ENCODE measurements at places on chromosomes 12 and 14.

- H3K27ac ChIP-seq: no peak overlapping the region
- H3K4me1 ChIP-seq: peaks cover 5% of the 10 kb centered on the region
- H3K36me3 ChIP-seq: no peaks in the 10 kb centered on the region
- no peaks in the 10 kb centered on the region for H3K27me3 ChIP-seq
- no peak overlapping the region for H3K4me3 ChIP-seq
These were observed 2.6 kb downstream of the RTL1 start for GRCh38 chr14:100900837-100901390.

- no peaks in the 10 kb centered on the region for H3K27me3 ChIP-seq
- H3K36me3 ChIP-seq: no peaks in the 10 kb centered on the region
- DNase-seq: no peak
- H3K4me3 ChIP-seq: peak overlapping the region; percentile 88
- peaks cover 7% of the 10 kb centered on the region for H3K4me1 ChIP-seq
These were observed 31.6 kb downstream of the WBP11 start for GRCh38 chr12:14771651-14772137.

GRCh38 chr14:47269756-47270492 is 405.5 kb downstream of the MDGA2 start:
- H3K27ac ChIP-seq: no peak overlapping the region
- H3K4me3 ChIP-seq: no peak overlapping the region
- no peaks in the 10 kb centered on the region for H3K4me1 ChIP-seq
- H3K27me3 ChIP-seq: no peaks in the 10 kb centered on the region
- H3K36me3 ChIP-seq: no peaks in the 10 kb centered on the region

GRCh38 chr12:12133785-12134184 is 63.0 kb downstream of the BCL2L14 start:
- H3K36me3 ChIP-seq: no peaks in the 10 kb centered on the region
- H3K4me3 ChIP-seq: no peak overlapping the region
- no peaks in the 10 kb centered on the region for H3K27me3 ChIP-seq
- no peak overlapping the region for H3K27ac ChIP-seq
- no peaks in the 10 kb centered on the region for H3K4me1 ChIP-seq

DNA sequence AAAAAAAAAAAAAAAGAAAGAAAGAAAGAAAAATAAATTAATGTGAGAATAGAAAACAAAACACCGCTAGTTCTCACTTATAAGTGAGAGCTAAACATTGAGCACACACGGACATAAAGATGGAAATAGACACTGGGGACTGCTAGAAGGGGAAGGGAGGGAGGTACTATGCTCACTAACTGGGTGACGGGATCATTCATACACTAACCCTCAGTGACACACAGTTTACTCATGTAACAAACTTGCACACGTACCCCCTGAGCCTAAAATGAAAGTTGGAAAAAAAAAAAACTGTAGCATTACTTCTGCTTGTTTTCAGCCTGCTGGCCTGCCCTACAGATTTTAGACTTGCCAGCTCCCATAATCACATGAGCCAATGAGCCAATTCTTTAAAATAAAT is 10.5 kb upstream of the PRMT5 start:
- H3K4me3 ChIP-seq: no peak overlapping the region
- DNase-seq: no peak
- H3K4me1 ChIP-seq: no peaks in the 10 kb centered on the region
- H3K27ac ChIP-seq: no peak overlapping the region

- H3K4me3 ChIP-seq: no peak overlapping the region
- no peak for DNase-seq
- no peaks in the 10 kb centered on the region for H3K36me3 ChIP-seq
- H3K27me3 ChIP-seq: no peaks in the 10 kb centered on the region
- no peak overlapping the region for H3K27ac ChIP-seq
These were observed 605.4 kb downstream of the MED13L start for GRCh38 chr12:115672086-115672485.

GRCh38 chr12:47281667-47282171 is 202.0 kb upstream of the AMIGO2 start:
- no peak for DNase-seq
- no peak overlapping the region for H3K27ac ChIP-seq
- H3K4me3 ChIP-seq: no peak overlapping the region
- H3K4me1 ChIP-seq: no peaks in the 10 kb centered on the region
- H3K36me3 ChIP-seq: no peaks in the 10 kb centered on the region

DNA sequence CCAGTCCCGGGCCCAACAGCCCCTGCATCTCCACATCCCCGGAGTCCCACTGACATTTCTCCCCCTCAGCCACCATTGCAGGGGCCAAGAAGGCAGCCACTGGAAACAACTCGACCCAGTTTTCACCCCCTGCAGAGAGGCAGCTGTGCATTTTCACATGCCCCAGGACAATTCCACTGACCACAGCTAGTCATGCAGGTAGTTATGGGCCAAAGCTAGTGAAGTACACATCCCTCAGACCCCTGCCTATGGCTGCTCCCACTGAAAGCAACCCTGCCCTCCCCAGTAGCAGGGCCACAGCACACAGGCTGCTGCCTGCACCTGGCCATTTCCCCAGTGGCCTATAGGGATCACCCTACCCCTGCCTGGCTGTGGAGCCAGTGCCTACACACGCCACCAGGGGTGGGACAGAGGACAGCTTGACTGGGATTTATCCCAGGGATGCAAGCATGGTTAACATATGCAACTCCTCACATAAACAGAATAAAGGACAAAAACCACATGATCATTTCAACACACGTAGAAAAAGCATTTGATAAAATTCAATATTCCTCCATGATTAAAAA is 154.0 kb downstream of the NDUFA12 start:
- no peak overlapping the region for H3K4me3 ChIP-seq
- no peaks in the 10 kb centered on the region for H3K27me3 ChIP-seq
- no peaks in the 10 kb centered on the region for H3K36me3 ChIP-seq

DNA sequence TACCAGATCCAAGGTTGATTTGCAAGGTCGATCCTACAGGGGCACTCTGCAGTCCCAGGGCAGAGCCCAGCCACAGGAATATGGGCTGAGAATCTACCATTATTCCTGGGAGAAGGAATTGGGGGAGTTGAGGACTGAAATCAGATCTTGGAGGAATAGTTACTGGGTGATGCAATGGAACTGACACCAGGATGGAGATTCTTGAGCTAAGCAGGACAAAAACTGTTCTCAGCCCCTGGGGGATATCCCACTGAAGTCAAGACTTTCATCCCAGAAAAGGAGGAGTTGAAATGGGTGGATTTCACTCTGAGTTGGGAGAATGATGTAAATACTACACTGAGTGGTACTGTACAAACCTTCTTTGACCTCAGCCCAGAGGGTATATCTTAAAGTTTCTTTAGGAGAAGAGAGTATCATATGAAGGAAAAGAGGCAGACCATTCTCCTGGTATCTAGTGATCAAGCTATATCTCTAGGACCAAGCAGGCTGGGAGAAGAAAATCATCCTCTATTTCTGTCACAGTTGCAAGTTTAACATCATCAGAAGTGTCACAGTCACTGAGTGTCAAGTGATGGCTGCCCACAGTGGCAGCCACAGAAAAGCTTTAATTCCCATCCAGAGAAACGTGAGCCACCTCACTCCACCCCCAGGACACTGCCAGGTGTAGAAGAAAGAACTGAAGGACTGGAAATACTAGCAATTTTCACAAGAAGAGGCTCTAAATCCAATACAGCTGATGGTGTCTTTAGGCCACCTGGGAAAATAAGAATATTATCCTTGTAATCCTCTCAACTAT is 181.9 kb downstream of the NUAK1 start:
- H3K27me3 ChIP-seq: no peaks in the 10 kb centered on the region
- no peak for DNase-seq
- no peaks in the 10 kb centered on the region for H3K36me3 ChIP-seq
- no peak overlapping the region for H3K4me3 ChIP-seq
- no peaks in the 10 kb centered on the region for H3K4me1 ChIP-seq

DNA sequence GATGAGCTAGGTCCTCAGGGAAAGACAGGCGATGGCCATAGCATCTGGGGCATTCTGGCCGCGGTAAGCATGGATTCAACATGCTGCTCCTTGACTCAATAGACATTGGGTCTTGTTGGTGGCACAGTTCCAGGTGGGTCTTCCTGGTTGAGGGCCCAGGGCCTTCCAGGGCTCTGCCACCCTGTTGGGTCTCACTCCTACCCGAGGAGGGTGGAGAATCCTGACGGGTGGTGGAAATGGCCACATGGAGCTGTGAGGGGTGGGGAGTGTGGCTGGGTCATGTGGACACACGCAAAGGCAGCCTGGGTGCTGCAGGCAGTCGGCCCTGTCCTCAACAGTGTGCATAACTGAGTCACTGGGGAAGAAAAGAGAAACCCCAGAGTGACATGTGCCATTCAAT is 148.1 kb downstream of the KIF26A start:
- no peaks in the 10 kb centered on the region for H3K27me3 ChIP-seq
- no peaks in the 10 kb centered on the region for H3K36me3 ChIP-seq
- no peak for DNase-seq
- no peak overlapping the region for H3K4me3 ChIP-seq
- H3K27ac ChIP-seq: no peak overlapping the region

- no peaks in the 10 kb centered on the region for H3K27me3 ChIP-seq
- no peak overlapping the region for H3K4me3 ChIP-seq
- H3K36me3 ChIP-seq: no peaks in the 10 kb centered on the region
- DNase-seq: no peak
- H3K27ac ChIP-seq: no peak overlapping the region
These were observed 10.1 kb downstream of the KRT80 start for GRCh38 chr12:52181746-52182145.

DNA sequence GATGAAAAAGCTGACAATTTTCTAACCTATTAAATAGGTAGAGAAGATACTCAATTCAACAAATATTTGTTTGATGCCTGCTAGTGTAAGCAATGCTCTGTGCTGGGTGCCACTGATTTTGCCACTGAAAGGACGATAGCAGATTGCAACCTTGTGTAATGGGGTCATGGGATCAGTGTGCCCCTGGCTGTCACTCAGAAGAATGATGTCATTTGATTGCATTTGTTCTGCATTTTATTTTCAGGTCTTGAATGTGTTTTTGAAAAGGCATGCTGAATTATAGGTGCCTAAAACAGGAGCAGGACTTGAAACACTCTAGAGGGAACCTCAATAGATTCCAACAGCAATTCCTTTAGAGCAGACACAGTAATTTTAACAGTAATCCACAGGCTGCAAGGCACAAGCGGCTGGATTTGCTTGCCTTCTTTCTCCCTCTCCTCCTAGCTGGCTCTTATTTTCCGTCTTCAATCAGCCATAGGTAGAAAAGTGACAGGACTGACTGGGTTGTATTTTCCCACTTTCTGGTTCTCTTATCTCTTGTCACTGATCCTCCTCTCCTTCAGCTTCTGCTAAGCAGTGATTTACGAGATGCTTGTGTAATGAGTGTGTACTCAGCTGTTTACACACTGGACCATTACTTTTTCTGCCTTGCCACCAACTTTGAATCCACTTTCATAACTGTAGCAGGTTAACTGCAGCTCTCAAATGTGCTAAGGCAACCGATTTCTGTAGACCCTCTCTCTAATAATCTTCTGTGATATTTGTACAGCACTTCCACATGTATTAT is 4.1 kb downstream of the PLXNC1 start:
- peaks cover 17% of the 10 kb centered on the region for H3K27me3 ChIP-seq
- no peaks in the 10 kb centered on the region for H3K4me1 ChIP-seq
- H3K36me3 ChIP-seq: no peaks in the 10 kb centered on the region
- H3K27ac ChIP-seq: no peak overlapping the region
- DNase-seq: no peak

GRCh38 chr14:23327947-23328744 is 6.9 kb downstream of the PABPN1 start:
- H3K36me3 ChIP-seq: no peaks in the 10 kb centered on the region
- H3K4me3 ChIP-seq: no peak overlapping the region
- no peaks in the 10 kb centered on the region for H3K27me3 ChIP-seq
- peak; percentile 71 for DNase-seq
- no peaks in the 10 kb centered on the region for H3K4me1 ChIP-seq
- H3K27ac ChIP-seq: no peak overlapping the region

GRCh38 chr12:130205495-130205894 is 43.2 kb downstream of the FZD10 start:
- no peak overlapping the region for H3K27ac ChIP-seq
- DNase-seq: no peak
- H3K27me3 ChIP-seq: no peaks in the 10 kb centered on the region
- no peak overlapping the region for H3K4me3 ChIP-seq

DNA sequence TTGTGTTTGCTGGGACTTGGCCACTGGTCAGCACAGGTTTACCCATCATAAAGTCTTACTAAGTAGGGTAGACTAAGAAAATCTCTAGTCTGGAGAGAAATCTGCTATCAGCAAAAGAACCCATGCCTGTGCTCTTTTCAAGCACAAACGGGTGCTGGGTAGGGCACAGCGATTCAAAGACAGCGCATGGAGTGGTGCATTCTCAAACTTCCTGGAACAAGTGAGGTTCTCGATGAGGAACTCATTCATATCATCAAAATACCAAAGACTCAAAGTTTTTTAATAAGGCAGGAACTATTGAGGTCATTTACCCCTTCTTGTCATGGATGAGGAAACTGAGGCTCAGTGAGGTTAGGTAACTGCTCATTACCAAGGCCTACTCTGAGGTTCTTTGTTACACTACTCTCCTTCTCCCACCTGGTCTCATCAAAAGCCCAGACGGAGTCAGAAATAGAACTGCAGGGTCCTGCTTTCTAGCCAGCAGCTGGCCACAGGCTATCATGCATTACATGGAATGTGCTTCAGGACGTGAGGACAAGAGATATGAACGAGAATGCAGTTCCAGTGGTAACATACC is 390.3 kb downstream of the ZFP36L1 start:
- peaks cover 38% of the 10 kb centered on the region for H3K4me1 ChIP-seq
- H3K36me3 ChIP-seq: no peaks in the 10 kb centered on the region
- H3K27me3 ChIP-seq: no peaks in the 10 kb centered on the region

GRCh38 chr12:71135812-71136176 is 22.0 kb downstream of the TSPAN8 start:
- no peaks in the 10 kb centered on the region for H3K36me3 ChIP-seq
- H3K4me3 ChIP-seq: no peak overlapping the region
- H3K27me3 ChIP-seq: no peaks in the 10 kb centered on the region
- DNase-seq: no peak
- no peaks in the 10 kb centered on the region for H3K4me1 ChIP-seq

GRCh38 chr12:131832321-131833231 is 4.4 kb downstream of the MMP17 start:
- H3K4me1 ChIP-seq: peaks cover 9% of the 10 kb centered on the region
- no peaks in the 10 kb centered on the region for H3K27me3 ChIP-seq
- H3K4me3 ChIP-seq: peak overlapping the region; percentile 59
- H3K36me3 ChIP-seq: no peaks in the 10 kb centered on the region
- H3K27ac ChIP-seq: peak overlapping the region; percentile 89

GRCh38 chr12:38149395-38150073 is 167.0 kb upstream of the ALG10B start:
- no peak for DNase-seq
- no peak overlapping the region for H3K4me3 ChIP-seq
- no peaks in the 10 kb centered on the region for H3K4me1 ChIP-seq
- H3K27me3 ChIP-seq: peaks cover 7% of the 10 kb centered on the region

DNA sequence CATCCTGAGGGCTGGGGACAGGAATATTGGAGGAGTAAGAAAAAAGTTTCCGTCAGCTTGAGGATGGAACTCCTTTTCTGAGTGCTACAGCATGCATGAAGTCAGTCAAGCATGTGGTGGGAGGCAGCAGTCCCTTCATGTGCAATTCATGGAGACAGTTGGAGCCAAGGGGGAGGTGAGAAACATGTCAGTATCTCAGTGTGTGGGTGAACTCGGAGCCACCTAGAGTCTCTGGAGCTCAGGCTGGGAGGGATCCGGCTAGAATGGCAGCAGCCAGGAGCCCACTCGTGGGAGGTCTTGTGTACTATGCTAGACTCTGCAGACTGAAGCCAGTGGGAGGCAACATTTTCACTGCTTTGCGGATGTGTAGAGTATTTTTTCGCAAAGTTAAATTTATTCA is 60.3 kb downstream of the AVPR1A start:
- no peaks in the 10 kb centered on the region for H3K4me1 ChIP-seq
- H3K27ac ChIP-seq: no peak overlapping the region
- H3K36me3 ChIP-seq: no peaks in the 10 kb centered on the region
